ELR (cell line): ENCODE measurements at places on chromosomes 16 and 17.

GRCh38 chr17:75572713-75573539 lies 14.7 kb upstream of the MYO15B start:
- DNase-seq, result no peak

DNA sequence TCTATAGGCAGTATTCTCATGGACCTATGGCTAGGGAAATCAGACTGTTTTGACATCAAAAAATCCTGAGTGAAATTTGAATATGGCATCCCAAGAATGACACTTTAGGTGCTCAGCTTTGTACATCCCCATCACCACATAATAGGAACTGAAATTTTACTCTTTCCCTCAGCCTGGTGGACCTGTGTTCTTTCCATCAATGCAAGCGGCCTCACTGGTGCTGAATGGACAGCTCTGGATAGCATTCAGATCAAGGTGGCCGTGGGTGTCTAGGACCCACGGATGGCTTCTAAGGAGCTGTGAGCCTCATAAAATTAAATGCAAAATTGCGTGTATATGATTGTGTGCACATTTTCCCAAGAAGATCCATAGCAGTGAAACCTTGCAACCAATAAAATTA lies 152.6 kb downstream of the MAP2K6 start:
- DNase-seq, result peak; percentile 26

DNA sequence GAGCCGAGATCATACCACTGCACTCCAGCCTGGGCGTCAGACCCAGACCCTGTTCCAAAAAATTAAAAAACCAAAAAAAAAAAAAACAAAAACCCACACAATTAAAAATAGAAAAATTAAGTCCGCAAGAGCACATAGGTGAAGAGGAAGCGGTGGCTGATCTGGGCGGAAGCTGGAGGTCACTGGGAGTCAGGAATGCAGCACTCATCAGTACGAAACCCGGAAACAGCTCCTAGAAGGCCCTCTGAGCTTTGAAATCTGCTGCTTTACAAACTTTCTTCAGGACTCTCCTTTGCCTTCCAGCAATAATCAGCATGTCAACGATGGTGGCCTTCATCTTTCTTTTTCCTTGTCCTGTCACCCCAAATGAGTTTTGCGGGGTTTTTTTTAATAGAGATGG lies 29.5 kb downstream of the TRAP1 start:
- DNase-seq, result no peak

- peak; percentile 87 for DNase-seq
Measured at GRCh38 chr16:48366165-48367093, 18.8 kb downstream of the SIAH1 start.

DNA sequence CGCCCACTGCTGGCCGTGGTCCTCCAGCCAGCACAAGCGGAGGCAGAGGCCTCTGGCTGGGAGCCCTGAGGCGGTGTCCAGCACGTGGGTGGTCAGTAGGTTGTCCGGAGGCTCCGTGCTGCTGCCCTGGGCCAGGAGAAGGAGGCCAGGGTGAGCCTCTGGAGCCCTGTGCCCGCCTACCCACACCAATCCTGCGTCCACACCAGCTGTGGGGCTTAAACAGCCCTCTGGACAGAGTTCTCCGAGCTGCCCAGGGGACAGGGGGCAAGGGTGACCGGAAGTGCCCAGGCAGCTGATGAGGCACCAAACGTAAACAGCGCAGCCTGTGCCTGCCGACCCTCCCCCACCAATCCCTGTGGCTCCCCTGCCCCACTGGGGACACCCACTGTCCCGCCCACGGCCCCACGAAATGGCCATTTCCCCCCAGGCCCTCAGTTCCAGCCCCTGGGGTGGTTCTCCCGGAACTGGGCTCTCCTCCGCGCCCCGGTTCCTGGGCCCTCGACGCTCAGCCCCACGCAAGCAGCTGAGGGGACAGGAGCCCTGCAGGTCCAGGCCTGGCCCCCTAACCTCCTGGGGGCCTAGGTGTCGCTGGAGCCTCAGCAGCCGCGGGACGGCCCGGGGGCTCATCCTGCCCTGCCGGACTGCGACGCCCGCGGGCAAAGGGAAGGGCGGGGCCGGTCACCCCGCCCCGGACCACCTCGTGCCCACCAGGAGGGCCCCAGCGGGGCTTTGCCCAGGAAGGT lies 27.9 kb upstream of the DBNDD1 start:
- DNase-seq, result peak; percentile 74

DNA sequence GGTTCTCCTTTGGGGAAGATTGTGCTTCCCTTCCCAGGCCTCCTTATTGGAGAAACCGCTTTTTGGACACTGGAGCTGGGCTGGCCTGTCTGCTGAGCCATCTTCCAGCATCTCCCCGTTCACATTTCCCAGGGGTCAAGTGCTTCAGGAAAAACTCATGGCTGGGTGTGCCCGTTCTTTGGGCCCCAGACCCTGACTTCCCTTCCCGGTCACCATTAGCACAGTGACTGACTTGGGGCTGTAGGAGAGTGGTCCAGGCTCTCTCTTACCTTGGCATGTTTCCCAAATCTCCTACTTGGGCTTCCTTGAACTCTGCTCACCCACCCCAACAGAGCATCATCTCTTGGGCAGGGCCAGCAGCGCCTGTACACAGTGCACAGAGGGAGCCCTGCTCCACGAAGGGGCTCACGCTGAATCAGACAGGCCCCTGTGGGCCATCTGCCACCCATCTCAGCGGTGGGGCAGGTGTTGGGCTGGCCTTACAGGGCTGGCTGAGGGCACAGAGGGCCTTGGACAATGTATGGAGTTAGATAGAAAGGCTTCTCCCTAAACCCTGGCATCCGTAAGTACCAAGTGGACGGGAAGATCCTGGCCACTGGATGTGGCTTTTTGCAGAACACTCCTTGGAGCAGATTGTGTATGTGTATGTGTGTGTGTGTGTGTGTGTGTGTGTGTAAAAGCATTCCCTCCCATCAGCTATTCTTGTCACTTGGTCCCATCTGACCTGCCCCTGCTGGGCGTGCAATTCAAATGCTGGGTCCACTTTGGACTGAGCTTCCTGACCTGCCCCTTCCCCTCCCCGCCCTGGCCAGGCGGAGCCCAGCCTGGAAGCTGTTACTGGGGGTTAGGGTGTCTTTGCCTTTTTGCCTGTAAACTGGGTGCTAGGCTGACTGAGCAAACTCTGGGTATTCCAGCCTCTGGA lies 24.9 kb upstream of the CDC42EP4 start:
- no peak for DNase-seq

- DNase-seq, result no peak
Measured at GRCh38 chr16:74291176-74291575, 5.4 kb upstream of the PSMD7 start.

- DNase-seq, result no peak
Measured at GRCh38 chr17:28997806-28998205, 8.0 kb downstream of the SEZ6 start.

DNA sequence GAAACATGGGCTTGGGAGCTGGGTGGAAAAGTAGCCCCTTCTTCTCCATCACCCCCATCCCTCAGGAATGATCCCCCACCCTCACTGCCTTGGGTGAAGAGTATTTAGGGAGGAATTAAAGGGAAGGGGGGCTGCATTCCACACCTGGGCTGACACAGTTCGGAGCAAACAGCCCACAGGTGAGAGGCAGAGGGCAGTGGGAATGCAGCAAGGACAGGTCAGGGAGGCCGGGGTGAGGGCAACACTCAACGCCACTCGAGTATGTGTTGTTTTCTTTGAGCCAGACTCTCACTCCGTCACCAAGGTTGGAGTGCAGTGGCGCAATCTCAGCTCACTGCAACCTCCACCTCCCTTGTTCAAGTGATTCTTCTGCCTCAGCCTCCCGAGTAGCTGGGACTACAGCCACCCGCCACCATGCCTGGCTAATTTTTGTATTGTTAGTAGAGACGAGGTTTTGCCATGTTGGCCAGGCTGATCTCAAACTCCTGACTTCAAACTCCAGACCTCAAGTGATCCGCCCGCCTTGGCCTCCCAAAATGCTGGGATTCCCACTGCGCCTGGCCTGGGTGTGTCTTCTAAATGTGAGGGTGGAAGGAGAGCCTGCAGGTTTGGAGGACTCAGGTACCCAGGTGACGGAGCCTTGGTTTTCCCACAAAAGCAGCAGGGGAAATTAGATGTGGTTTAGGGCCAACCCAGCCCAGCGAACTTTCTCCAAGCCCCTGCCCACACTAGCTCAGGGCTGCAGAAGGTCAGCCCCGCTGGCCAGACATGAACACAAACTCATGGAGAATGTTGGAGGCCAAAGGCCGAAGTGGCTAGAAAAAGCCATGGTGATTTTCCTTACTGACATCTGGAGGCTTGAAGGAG lies 21.2 kb upstream of the ITGA3 start:
- DNase-seq, result no peak

DNA sequence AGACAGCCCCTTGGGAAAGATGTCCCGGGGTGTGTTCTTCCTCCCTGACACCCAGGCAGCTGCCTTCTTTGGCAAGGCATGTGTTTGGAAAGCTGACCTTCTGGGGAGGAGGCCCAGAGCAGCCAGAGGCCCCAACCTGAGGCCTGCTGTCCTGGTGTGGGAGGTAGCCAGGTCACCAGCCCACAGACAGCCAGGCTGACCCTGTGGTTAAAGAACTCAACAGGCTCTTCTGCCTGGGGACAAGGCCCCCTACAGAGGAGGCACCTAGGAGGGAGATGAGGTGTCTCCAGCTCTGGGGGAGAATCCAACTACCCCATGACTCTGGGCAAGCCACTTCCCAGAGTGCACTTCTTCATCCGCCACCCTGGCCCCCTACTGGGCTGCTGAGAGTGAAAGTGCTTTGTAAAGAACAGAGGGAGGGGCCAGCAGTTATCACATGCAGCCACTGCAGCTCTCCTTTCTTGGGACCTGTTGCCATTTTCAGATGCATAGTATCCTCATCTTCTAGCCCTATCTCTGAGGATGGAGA lies 13.1 kb upstream of the SREBF1 start:
- peak; percentile 58 for DNase-seq

GRCh38 chr17:7883781-7884386 lies 4.7 kb upstream of the CHD3 start:
- DNase-seq, result peak; percentile 61

DNA sequence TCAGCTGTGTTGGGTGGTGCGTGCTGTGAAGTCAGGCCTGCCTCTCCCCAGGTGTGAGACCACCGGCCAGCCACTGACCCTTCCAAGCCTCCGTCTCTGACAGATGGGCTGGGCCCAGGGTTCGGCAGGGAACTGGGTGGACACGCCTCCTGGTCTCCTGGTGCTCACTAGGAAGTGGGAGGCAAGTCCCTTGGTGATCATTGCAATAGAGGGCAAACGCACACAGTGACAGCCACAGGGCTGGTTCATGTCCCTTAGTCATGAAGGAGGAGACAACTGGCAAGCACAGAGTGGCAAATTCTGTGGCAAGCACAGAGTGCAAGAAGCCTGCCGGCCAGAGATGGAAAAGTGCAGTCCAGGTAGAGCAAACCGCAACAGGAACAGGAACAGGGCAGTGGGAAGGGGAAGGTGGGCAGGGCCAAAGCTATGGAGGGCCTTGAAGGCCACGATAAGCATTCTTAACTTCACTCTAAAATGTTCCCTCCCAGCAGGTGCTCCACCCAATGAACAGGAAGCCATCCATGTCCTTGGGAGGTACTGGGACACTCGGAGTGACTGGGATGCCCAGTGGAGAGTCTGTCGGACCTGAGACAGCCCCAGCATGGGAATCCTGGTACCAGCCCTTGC lies 21.9 kb downstream of the USP7 start:
- DNase-seq, result no peak

DNA sequence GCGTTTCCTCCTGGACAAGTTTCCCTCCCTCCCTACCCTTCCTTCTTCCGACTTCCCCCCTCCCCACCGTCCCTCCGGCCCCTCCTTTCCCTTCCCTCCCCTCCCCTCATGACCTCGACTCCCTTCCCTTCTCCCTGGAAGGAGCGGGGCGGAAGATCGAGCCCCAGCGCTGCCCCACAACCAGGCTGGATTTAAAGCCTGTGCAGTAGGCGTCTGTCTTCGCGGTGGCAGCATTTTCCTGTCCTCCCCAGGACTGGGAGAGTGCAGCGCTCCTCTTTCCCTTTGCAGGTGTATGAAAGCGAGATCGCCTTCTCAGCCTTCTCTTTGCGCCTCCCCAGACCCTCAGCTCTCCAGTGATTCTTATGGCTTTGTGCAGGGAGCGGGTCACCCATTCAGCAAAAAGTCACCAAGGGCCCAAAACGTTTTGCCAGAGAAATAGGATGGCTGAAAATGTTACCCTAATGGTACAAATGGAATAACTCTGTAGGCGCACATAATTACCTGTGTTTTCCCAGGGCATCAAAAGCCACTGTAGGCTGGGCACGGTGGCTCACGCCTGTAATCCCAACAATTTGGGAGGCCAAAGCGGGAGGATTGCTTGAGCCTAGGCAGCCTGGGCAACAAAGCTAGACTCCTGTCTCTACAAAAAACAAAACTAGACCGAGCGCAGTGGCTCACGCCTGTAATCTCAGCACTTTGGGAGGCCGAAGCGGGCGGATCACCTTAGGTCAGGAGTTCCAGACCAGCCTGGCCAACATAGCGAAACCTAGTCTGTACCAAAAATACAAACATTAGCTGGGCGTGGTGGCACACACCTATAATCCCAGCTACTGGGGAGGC lies 40.8 kb downstream of the SLFN12L start:
- DNase-seq, result no peak

GRCh38 chr17:28145348-28145747 lies 102.9 kb downstream of the NLK start:
- DNase-seq, result peak; percentile 55

DNA sequence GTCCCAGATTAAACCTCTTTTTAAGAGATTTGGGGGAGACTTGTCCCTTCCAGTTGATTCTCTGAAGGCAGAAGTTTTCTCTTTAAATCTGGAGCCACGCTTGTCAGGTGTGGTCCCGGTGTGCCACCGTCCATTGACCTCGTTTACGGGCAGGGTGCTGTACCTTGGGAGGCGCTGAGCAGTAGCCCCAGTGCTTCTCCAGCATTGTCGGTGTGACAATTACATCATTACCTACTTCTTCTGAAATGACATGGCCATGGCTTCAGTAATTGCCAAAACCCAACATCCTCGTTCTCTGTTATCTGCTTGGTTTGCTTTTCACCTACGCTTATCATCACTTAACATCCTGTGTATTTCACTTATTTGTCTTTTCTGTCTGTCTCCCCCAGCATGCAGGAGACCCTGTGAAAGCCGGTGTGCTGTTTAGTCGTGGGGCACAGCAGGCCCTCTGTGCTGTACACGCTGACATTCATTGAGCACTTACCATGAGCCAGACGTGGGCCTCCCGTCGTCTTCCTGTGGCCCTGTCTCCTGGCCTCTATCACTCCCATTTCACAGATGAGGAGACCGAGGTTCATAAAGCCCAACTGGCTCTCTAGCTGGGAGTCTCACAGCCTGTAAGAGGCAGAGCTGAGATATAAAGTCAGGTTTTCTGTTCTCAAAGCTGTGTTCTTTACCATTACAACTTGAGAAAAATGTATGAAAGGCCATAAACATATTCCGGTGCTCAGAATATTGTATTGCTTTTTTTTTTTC lies 143.9 kb downstream of the CMIP start:
- DNase-seq, result no peak

- DNase-seq, result no peak
Measured at GRCh38 chr16:73886426-73886825, 410.2 kb upstream of the PSMD7 start.

DNA sequence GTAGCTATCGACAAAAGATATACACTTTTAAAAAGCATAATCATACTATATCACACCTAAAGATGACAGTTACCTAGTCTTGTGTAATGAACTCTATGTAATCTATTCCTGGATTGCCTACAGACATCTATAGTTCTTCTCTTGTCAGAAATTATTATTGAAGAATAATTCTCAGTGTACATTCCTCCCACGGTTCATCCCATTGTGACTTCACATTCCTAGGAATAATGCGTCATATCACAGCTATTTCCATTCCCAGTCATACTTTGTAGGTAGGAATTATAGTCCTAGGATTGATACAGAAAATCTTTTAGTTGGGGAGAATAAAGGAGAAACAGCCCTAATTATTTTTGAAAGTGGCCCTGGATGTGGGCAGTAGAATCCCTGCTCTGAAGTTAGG lies 44.0 kb upstream of the ABCC11 start:
- DNase-seq, result peak; percentile 55

GRCh38 chr17:74645010-74645409 lies 21.5 kb upstream of the CD300E start:
- no peak for DNase-seq
